Trophoblast cell (in vitro differentiated cells and primary cell): ENCODE measurements at places on chromosomes 1 and 21.

DNA sequence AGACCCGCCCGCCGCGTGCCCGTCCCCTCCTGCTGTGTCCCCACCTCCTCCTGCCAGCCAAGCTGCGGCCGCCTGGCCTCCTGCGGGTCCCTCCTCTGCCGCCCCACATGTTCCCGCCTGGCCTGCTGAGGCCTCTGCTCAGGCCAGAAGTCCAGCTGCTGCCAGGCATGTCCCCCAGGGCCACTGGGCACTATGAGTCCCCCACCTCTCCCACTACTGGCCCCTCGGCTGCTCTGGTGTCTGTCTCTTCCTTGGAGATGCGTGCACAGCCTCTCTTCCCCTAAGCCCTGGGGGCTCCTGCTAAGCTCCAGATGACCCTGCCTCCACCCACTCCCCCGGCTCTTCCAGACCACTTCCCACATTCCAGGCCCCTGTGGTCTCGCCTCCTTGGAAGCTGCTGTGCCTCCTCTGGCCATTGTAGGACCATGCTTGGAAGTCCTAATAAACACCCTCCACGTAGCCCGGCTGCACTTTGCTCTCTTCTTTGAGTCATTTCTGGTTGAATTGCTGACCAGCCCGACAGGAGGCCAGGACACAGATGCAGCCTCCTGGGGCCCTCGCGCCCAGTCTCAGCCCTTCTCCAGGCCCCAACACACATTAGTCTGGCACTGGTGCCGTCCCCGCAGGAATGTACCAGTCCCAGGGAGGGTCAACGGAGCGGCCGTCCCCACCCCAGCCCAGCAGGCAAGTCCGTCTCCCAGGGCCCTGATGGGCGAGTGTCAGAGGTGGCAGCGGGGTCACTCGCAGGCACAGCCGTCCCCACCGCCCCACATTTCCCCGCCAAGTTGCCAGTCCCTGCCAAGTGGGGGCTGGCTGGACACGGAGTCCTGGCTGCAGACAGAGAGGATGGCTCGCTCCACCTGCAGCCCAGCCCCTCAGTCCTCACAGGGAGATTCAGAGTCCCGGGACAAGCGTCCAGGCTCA lies 1.1 kb downstream of the KRTAP10-12 start:
- no peaks in the 10 kb centered on the region for H3K27me3 ChIP-seq
- H3K4me1 ChIP-seq = peaks cover 15% of the 10 kb centered on the region
- DNase-seq = no peak
- H3K27ac ChIP-seq = no peak overlapping the region

GRCh38 chr1:230301322-230301721 lies 124.8 kb downstream of the PGBD5 start:
- H3K4me1 ChIP-seq = no peaks in the 10 kb centered on the region
- H3K4me3 ChIP-seq = no peak overlapping the region
- H3K36me3 ChIP-seq = no peaks in the 10 kb centered on the region
- no peak for DNase-seq

DNA sequence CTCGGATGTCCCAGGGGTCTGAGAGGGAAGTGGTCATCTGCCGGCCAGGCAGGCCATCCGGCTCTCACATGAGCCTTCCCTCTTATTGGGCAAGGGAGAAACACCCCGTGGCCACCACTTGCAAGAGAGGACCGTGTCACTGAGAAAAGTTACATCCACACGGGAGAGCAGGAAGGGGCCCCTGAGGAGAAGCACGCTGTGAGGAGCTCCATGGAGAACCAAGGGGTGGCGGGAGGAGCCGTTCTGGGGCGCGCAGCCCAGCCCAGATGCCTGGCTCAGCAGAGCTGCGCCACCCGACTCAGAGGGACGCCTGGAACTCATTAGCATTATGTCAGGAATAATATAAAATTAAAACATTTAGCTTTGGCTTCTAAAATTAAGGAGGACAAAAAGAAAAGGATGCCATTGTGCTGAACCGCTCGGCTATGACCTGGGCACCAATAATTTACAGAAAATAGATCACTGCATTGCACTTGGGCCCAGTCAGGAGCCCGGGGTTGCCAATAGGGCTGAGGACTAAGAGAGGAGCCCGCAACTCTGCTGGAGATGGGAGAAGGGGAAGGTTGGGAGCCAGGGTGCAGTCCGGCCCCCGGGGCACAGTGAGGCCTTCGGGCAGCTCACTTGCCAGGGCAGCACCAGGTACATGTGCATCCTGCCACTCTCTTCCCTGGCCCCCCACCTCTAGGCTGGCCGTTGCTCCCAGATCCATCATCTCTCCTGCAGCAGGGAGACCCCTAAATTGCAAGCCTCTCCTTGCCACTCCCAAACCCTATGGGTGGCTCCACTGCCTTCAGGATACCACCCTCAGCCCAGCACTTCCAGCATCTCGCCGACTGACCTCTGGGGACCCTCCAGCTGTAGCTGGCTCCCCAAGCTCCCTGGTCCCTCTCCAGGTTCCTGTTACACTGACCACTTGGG lies 84.8 kb downstream of the DMRTB1 start:
- no peak for DNase-seq
- H3K4me1 ChIP-seq = peaks cover 3% of the 10 kb centered on the region
- H3K36me3 ChIP-seq = no peaks in the 10 kb centered on the region
- no peak overlapping the region for H3K4me3 ChIP-seq

- peaks cover 8% of the 10 kb centered on the region for H3K27me3 ChIP-seq
- no peak overlapping the region for H3K4me3 ChIP-seq
- H3K36me3 ChIP-seq = no peaks in the 10 kb centered on the region
- peaks cover 11% of the 10 kb centered on the region for H3K4me1 ChIP-seq
- no peak overlapping the region for H3K27ac ChIP-seq
These were observed 26.4 kb downstream of the FOXO6 start for GRCh38 chr1:41387667-41388091.

DNA sequence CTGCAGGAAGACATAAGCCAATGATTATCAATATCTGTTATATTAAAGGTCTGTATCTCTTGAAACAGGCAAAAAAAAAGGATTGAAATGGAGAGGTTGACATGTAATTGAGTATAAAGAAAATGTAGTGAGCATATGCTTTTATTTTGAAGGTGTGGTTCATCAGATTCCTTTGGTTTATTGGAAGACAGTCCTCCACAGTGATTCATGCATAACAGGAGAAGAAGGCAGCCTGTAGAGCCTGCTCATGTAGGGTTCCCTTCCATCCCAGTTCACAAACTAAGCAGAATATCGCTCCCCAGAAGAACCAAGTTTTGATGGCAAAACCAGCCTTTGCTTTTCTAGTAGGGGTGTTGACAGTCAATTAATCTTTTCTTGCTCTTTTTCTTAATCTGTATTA lies 1016.8 kb upstream of the ADGRL4 start:
- DNase-seq = no peak
- H3K27me3 ChIP-seq = no peaks in the 10 kb centered on the region
- no peaks in the 10 kb centered on the region for H3K36me3 ChIP-seq
- no peaks in the 10 kb centered on the region for H3K4me1 ChIP-seq

GRCh38 chr21:34078915-34079314 lies 5.5 kb downstream of the MRPS6 start:
- H3K4me1 ChIP-seq = no peaks in the 10 kb centered on the region
- no peak for DNase-seq
- H3K4me3 ChIP-seq = no peak overlapping the region
- no peak overlapping the region for H3K27ac ChIP-seq
- no peaks in the 10 kb centered on the region for H3K36me3 ChIP-seq
- no peaks in the 10 kb centered on the region for H3K27me3 ChIP-seq

GRCh38 chr21:34154878-34155277 lies 81.5 kb downstream of the MRPS6 start:
- no peak overlapping the region for H3K27ac ChIP-seq
- peaks cover 3% of the 10 kb centered on the region for H3K36me3 ChIP-seq
- no peaks in the 10 kb centered on the region for H3K27me3 ChIP-seq
- DNase-seq = no peak

DNA sequence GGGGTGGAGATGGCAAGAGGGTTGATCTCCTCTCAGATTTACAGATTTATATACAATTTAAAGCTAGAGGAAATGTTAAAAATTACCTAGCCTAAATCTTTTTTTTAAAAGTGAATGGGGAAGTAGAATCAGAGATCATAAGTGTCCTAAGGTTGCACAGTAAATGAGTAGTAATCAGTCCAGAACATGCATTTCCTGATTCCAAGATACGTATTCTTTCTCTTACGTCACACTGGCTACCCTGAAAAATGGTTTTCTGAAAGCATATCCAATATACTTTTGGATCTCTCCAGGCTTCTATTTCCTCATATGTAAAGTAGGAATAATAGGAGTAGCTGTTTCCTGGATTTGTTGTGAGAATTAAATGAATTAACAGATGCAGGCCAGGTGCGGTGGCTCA lies 11.7 kb downstream of the GADD45A start:
- DNase-seq = no peak
- no peak overlapping the region for H3K27ac ChIP-seq
- no peaks in the 10 kb centered on the region for H3K36me3 ChIP-seq
- H3K27me3 ChIP-seq = no peaks in the 10 kb centered on the region
- no peak overlapping the region for H3K4me3 ChIP-seq
- peaks cover 7% of the 10 kb centered on the region for H3K4me1 ChIP-seq
